Daoy (cell line): ENCODE measurements at places on chromosomes 3 and 15.

DNA sequence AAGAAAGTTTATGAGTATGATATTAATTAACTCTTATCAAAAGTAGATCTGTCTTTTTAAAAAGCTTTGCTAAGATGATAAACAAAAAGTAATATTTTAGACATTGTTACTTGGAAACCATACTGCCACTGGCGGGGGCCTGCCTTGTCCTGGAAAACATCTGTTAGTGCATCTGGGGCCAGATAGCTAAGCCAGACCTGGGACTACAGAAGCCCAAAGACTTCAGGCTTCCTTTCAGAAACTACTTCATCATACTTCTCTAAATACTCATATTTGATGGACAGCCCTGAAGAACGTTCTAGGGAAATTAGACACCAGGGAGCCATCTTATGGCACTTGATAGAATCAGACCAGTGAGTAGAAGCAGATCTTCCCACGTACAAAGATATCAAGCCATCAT, 795.4 kb upstream of the SEMA6D start:
- no peak for DNase-seq

DNA sequence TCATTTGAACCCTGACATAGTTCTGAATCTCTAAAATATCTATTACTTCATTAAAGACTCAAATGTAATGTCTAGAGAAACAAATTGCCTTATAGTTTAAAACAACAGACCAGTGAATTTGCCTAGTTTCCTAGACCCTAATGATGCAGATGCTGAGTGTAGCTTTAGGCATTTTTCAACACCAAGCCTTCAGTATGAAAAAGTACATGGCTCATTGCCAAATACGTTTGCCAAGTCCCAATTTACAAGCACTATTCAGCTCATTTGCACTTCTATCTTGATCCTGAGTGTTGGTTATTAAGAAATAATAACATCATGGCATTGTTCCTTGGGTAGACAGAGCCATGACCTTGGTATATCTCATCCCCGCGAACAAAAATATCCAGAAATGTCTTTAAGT, 46.8 kb downstream of the EOMES start:
- DNase-seq: no peak

DNA sequence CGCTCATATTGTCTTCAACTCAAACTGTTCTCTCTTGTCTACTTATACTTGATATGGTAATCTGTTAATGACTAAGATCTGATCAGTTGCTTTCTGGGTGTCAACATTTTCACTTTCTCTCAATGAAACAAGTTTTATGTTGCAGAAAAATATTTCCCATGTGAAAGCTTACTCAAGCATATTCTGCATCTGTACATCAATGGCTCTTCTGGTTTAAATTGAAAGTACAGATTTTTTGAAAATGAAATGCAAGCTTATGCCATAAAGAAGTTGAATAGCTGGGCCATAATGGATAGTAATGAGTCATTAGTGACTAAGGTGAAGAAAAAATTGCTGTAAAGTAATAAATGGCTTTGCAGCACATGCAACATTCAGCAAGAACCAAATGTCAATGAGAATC, 140.7 kb downstream of the BCHE start:
- no peak for DNase-seq

GRCh38 chr15:32641517-32642059, at the start of gene SCG5:
Gene SCG5, plus strand, starts transcription at chr15:32641710. Its CDS starts 1,883 bp downstream, at chr15:32643593.
- DNase-seq: peak; percentile 40

- DNase-seq: no peak
Observed at GRCh38 chr3:144121661-144122060, 150.0 kb downstream of the DIPK2A start.

DNA sequence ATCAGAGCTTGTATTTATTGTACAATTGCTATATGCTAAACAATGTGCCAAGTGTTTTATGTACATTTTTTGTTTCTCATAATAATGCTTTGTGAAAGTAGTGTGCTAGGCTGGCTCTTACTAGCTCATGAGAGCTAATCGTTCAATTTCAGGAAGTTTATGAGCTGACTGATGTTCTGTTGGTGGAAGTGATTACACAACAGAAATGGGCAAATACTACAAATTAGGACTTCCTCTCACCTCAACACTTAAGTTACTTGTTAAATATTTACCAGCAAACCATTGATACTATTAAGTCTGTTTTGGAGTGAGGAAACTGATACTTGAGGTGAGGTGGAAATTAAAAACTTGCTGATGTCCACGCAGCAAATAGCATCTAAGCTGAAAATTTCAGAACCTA, 32.3 kb downstream of the SLC9C1 start:
- no peak for DNase-seq

DNA sequence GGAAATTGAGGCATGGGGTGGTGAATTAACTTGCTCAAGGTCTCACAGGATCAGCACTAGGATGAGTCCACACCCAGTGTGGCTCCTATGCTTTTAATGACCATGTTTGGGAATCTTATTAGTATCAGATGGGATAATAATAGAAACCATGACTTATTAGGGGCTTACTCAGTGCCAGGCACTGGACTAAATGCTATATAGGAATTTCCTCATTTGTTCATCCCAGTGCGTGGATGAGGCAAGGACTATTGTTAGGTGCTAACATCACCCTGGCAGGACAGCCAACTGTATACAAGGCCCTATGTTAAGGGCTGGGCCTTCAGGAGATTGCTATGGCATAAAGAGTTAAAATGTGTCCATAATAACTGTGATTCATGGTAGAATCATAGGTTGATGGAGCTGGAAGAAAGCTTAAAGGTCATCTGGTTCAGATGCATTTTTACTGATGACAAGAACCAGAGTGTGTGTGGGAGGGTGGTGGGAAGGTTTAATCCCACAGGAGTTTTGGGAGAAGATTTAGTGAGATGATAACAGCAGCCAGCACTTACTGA, 4.7 kb upstream of the FEM1B start:
- DNase-seq: peak; percentile 40

DNA sequence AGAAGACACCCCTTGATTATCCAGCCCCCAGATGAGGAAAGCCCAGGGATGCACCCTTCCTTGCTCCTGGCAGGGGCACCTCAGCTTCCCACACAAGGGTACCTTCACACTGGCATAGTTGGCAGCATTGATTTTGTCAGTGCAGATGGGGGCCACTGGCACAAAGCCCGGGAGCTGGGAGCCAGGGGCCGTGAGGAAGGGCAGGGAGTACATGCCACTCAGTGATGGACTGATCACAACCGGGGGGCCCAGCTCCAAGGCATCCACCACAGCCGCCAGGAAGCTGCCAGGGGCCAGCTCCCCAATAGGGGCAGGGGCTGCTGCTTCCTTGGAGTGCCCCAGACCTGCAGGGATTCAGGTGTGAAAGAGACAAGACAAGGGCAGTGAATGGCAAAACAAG, 2.6 kb upstream of the PCBP4 start:
- no peak for DNase-seq

- no peak for DNase-seq
Observed at GRCh38 chr15:91308199-91308598, 208.1 kb downstream of the SV2B start.

GRCh38 chr3:31625358-31625757, 92.6 kb downstream of the STT3B start:
- DNase-seq: no peak

- DNase-seq: no peak
Observed at GRCh38 chr3:112497897-112498548, 1.2 kb downstream of the BTLA start.

- DNase-seq: peak; percentile 89
Observed at GRCh38 chr15:48582452-48583247, 62.9 kb downstream of the FBN1 start.

DNA sequence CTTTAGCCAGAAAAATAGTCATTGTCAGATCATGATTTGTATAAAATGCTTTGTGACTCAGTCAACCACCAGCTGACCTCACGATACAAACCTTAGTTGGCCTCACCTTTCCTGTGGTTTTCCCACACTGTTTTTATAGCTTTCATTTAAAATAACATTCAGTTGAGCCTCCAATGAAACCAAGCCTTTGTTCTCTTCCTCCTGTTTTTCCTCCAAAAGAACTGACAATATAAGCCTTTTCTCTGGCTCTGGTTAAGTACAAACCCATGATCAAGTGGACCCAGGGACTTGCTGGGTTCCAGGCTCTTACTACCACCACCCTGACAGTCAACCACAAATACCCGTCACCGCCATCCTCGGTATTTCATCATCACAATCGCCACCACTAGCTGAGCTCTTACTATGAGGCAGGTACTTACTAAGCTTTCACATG, 81.7 kb downstream of the TAMM41 start:
- peak; percentile 79 for DNase-seq

GRCh38 chr3:137163241-137163871, 205.6 kb downstream of the IL20RB start:
- no peak for DNase-seq

DNA sequence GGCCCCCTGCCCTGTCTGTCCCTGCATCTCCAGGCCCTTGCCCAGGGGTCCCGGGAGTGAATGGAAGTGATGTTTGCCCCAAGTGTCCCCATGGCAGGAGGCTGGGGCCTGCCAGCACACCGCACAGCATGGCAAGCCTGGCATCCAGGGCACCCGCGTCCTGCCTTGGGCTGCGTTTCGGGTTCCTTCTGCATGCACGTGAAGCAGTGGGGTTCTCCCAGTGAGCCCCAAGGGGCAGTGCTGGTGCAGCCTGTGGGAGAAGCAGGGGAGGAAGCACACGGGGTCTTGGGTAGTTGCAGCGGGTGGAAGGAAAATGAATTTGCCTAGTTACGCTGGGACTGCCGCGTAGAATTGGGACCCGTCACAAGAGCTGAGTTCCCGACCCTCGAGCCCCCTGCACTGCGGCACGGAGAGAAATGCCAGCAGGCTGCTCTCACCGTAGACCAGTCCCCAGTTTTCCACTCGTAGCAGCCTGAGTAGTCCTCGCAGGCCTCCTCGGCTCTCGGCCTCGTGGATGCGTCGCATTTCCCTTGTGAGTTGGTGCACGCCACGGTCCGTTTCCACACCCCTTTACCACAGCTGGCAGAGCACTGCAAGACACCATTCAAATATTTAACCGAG, 259.5 kb upstream of the LYSMD4 start:
- no peak for DNase-seq

DNA sequence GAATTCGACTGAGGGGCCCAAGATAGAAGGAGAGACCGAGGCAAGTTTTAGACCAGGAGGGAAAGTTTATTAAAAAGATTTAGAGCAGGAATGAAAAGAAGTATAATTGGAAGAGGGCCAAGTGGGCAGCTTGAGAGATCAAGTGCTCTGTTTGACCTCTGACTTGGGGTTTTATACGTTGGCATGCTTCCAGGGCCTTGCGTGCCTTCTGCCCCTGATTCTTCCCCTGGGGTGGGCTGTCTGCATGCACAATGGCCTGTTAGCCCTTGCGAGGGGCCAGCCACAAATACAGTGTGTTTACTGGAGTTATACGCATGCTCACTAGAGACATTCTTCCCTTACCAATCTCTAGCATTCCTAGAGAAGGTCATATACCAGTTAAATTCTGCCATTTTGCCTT, 70.7 kb upstream of the LARS2 start:
- DNase-seq: no peak

GRCh38 chr3:125351152-125351551, 24.0 kb downstream of the ZNF148 start:
- DNase-seq: no peak

DNA sequence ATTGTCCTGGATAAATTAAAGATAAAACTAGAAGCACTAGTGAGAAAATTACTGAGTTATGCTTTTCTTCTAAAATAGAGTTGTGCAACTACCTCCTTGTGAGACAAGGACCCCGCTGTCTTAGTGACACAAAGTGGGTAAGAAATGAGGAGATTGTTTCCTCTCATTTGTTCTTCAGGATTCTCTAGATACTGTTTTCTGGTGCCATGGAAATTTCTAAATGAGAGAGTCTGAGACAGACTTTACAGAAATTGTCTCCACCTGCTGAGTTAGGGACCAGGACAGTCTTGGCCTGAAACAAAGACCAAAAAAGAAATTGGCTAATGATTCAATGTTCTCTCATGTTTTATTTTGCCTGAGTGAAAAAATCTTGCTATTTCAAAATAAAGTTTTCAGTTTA, 427.5 kb downstream of the TUSC7 start:
- DNase-seq: no peak

- no peak for DNase-seq
Observed at GRCh38 chr3:154536751-154537150, 106.8 kb upstream of the GPR149 start.

- no peak for DNase-seq
Observed at GRCh38 chr3:112508860-112509259, 9.6 kb upstream of the BTLA start.

DNA sequence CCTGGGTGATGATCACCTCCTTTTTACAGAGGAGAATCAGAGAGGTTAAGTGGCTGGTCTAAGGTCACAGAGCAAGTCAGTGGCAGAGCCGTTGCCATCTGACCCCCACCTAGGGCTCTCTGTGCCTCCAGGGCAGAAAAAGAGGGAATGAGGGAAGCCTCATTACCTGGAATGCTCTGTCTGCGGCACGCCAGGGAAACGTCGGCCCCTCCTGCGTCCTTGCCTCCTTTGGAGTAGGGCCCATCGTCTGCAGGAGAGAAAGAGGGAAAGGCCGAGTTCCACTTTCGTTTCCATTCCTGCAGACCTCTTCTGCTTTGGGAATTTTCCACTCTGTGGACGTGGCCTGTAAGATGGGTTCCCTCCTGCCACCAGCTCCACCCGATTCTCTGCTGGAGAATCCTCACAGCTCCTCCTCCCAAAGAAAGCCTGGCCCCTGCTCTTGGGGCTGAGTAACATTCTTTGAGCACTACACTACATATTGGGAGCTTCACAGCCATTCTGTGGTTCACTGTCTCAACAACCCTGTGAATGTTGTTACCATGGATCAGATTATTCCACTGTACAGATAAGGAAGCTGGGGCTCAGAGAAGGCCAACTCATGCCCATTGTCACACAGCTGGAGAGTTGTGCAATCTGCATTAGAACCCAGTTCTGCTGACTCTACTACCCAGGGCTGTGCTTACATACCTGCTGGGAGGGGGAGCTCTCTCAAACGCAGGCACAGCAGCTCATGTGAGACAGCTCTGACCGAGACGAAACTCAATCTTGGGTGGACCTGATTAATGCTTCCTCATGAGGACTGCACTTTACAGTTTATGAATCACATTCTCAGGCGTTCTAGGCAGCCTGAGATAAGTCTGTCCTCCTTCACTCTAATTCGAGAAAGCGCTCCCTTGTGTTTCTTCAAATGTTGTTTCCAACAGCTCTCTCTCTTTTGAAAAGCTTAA, 14.2 kb downstream of the GRIP2 start:
- DNase-seq: peak; percentile 49

DNA sequence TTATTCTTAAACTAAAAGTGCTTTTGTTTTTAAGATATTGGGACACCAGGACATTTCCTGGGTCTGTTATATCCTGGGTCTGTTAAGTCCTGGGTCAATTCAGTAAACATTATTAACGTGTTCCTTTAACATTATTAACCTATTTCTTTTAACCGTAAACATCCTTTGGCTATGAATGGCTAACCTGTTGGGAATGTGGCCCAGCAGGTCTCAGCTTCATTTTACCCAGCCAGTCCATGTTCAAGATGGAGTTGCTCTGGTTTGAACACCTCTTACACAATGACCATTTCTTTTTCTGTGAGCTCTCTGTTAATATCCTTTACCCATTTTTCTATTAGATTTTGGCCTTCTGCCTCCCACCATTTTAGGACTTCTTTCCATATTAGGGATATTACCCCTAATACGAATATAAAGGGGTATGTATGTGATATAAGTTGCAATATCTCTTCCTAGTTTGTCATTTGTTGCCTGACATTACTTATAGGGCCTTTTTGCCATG, 88.9 kb upstream of the NEDD4 start:
- no peak for DNase-seq
